ENCODE measurements at places on chromosomes 2 and 18. TPM values are rescaled to one million over a fixed set of nuclear protein-coding genes. Genes with fewer than 3 reads are reported as not detected.

The CAPN14 gene
- 0.83 TPM for total RNA-seq

DNA sequence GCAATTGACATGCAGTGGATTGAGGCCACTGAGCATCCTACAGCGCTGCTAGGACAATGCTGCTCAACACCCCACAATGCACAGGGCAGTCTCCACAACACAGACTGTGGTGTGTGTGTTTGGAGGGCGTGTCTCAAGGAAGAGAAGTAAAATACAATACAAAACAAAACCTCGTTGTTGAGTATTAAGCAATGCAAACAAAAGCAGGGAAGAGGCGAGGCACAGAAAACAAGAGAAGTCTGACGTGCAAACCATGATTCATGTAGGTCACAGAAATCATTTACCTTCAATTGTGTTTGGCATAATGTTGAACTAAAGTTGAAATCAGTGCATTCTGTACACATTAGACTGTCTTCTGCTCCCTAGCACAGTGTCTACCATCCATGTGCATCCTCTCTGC, 260.9 kb downstream of the PHLPP1 start:
- DNase-seq, result no peak

The KYNU gene
- total RNA-seq, result 2.8 TPM

The CTDSP1 gene
- 105 TPM for total RNA-seq

- DNase-seq, result no peak
Observed at GRCh38 chr2:147560810-147561535, 283.9 kb upstream of the ACVR2A start.

- DNase-seq, result no peak
Observed at GRCh38 chr2:62036761-62037250, 131.3 kb downstream of the COMMD1 start.

The SMAD2 gene
- 53.6 TPM for total RNA-seq
